ENCODE measurements at places on chromosomes 2 and 18.

- DNase-seq = no peak
These were observed 70.2 kb downstream of the SPTBN1 start for GRCh38 chr2:54526226-54526879.

- no peak for DNase-seq
These were observed 256.4 kb downstream of the BCL2 start for GRCh38 chr18:63063171-63063570.

GRCh38 chr2:64482765-64483504 is 29.0 kb downstream of the LGALSL start:
- DNase-seq = no peak

DNA sequence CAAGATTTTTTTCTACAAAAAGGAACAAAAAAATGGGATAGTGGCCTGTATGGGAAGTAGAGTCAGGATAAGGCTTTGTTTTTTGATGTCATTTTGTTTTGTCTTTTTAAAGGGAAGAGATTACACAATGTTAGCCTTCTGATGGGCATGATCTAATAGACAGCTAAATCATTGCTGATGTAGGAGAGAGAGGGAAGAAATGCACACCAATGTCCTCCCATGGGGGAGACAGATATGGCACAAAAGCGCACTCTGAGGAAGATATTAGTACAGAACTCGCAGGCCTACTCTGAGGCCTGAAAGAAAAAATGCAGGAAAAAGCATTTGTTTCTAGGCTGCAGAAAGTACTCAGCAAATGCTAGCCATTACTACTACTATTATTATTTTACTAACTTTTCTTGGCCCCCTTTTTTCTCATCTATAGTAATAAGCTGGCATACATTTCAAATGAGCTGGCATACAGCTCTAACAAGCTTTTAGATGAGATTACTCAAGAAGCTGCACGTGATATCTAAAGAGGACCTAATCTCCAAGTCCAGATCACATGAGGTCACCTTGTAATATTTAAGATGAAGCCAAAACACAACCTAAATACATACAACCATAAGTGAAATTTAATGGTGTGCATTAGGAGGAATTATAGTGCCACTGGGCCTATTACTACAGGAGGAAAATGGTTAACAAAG is 269.4 kb upstream of the TANK start:
- no peak for DNase-seq

GRCh38 chr18:7614042-7614441 is 46.9 kb downstream of the PTPRM start:
- DNase-seq = no peak

DNA sequence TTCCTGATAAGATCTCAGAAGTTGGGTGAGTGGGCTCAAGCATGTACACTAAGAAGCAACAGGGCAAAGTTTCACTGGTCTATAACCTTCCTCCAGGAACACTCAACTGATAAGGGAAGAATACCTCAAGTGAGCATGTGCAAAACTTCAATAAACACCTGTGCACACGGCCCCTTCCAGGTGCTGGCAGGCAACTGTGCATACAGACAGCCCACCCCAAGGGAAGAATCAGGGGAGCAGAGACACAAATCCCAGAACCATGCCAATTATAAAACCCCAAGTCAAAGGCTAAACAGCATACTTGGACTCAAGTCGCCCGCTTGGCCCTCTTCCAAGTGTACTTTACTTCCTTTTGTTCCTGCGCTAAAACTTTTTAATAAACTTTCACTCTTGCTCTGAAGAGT is 85.9 kb upstream of the RTN4 start:
- no peak for DNase-seq

DNA sequence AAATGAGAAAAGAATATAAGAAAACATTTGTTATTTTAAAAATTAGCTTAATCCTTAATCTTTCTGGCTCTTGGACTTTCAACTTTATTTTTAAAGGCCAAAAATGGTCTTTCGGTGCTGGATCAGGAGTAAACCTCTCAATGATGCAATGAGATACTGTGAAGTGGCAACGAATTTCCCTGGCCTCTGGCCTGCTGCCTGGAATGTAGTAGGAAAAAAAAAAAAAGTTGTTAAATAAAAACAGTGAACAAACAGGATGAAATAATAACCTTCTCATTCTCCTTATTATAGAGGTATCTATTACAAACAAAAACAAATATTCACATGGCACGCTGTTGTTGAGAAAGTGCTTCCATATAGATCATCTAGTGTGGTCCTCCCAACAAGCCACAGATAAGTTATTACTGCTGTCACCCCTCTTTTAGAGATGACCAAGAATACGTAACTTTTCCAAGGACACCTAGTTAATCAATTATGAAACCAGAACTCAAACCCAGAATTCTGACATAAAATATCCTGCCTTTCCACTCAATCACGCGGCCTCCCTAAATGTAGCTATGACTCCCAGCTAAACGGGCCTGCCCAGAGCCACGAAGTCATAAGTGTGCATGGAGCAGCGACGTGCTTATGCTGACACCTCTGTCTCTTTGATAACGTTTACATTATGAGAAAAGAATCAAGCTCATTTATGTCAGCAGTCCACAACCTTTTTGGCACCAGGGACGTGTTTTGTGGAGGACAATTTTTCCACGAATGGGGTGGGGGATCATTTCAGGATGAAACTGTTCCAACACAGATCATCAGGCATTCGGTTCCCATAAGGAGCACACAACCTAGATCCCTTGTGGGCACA is 170.9 kb downstream of the BCL2 start:
- no peak for DNase-seq

DNA sequence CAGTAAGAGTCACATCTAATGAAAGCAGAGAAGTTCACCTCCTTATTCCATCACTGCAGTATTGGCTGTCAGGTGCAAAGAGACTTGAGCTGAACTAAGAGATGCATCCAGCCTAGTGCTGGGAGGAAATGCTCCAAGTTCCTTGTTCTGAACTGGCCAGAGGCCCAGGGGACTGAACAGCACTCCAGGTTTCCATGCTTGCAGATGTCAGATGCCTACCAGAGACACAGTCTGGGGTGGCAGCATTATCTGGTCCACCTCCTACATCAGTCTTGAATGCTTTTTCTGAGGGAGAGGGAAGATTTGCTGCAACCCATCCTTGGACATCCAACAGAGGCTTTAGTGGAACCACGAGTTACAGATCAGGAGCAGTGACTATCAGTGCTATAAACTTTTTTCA is 331.3 kb downstream of the CYRIA start:
- DNase-seq = no peak

- no peak for DNase-seq
These were observed 37.1 kb downstream of the BCL11A start for GRCh38 chr2:60516383-60516811.

GRCh38 chr2:48851161-48851560 is 95.6 kb upstream of the LHCGR start:
- no peak for DNase-seq

GRCh38 chr2:163210430-163210918 is 371.9 kb upstream of the KCNH7 start:
- DNase-seq = no peak

- DNase-seq = no peak
These were observed 12.3 kb upstream of the RAPH1 start for GRCh38 chr2:203547356-203547755.

Data from natural killer cell (primary cell).